ENCODE measurements at places on chromosomes 1 and 21.

GRCh38 chr21:27269644-27270043, 302.8 kb upstream of the ADAMTS5 start:
- DNase-seq = no peak

DNA sequence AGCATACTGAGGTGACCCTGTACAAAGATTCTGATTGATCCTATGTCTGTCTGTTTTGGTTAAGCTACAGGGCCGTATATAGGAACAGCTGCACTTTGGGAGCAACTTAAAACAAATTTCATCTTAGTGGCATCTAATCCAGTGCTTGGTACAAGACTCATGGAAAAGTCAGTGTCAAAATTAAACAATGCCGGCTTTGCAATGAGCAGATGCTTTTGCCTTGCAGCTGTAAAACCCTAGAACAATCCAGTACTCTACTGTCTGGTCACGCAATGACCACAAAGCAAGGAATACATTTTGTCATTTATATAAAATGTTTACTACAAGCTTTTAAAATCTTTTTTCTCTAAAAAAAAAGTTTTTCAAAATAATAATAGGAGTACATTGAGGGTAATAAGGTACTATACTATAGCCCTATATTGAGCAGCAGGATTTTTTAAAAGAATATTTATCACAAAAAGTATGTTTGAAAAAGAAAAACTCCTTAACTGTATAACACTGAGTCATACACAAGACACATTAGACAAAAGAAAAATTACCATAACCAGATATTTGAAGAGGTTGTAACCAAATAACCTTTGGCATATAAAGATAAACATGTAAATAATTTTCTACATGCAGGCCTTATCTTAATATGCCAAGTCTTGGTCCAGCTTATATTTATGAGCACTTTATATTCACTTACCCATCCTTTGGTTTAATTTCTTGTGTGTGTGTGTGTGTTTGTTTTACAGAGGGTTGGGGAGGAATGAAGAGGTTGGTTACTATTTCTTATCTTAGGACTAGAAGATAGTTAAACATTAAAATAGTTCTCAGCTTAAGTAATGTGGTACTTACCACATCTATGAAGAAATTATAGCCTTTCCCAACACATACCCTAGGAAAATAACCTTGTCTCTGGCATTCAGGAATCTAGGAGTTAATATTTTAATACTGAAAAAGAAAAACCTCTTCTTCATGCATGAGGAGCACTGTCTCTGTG, 262.3 kb downstream of the FAF1 start:
- DNase-seq = no peak

GRCh38 chr1:180937624-180938225, 25.0 kb downstream of the KIAA1614 start:
- DNase-seq = no peak

DNA sequence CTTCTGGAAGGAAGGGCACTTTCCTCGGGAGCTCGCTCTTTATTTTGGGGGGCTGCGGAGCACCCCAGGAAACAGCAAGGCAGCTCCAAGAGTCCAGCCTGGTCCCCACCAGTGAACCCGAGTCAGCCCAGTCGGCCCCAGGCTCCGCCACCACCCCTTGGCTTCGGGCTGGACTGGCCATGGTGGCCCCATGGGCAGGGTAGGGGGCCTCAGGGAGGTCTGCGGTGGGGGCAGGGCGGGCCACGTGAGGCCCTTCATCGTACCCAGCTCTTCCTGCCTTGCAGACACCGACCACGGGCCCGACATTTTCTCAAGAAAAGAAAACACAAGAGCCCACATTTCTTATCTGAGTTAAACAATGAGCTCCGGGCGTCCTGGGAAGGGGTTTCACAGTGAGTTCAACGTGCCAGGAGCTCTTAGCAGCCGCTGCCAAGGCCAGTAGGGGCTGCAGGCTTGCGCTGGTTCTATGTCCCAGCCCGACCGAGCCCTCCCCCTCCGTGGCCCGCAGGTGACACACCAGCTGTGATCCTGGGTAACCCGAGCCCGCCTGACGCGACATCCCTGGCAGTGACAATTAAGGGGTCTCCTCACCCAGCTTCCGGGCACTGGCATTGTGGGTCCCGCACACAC, 66.2 kb downstream of the PRDM16 start:
- DNase-seq = no peak

DNA sequence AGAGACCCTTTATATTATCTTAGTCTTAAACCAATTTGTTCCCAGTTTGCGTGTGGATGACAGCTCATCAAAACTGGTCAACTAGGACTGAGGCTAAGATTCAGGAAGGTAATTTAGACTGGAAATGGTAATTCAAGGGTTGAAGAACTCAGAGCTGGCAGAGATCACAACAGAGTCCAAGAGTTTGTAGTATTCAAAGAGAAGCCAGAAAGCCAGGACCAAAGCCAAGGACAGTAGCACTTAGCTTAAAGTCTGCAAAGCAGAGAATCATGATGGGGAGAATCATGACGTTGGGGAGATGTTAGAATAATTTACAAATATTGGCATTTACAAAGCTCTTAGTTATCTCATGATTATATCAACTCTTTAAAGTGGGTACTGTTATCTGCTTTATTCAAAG, 32.6 kb downstream of the RNF11 start:
- no peak for DNase-seq

GRCh38 chr21:40947713-40948112, 100.8 kb upstream of the DSCAM start:
- no peak for DNase-seq

- no peak for DNase-seq
These were observed 25.7 kb downstream of the KCNK1 start for GRCh38 chr1:233639611-233640010.

DNA sequence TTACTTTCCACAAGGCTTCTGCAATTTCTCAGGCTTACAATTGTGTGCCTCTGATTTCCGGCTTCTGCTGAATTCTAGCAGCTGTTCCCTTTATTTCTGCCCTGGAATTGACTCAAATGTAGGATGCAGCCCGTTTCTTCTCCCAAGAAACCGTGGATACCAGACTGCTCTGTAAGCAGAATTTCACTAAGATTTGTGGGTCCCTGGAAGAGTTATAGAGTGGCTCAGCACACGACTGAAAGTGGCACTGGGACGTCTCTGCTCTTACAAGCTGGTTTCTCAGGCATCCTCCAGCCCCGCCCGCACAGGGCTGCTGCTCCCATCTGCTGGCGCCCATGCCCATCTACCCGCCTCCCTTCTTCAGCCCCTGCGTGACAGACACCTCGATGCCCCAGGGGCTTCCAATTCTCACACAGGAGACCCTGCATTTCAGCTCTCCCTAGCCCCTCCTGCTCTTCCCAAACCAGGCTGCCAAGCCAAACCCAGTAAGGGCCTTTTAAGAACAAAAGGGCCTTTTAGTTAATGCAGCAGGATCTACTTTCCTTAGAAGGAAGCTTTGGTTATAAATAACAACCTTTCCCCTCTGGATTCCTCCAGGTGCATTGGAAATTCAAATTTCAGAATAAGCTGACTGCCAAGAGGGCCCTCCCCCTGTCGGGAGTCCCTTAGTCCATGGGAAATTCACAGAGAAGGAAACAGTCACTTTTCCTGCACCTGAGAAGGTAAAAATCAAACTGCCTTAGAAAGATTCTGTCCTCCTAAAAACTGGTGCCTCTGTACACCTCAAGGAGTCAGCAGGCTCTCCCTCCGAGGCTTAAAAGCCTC, 45.4 kb upstream of the TENT5B start:
- no peak for DNase-seq
